Stimulated activated CD4-positive, alpha-beta T cell treated with anti-CD3 and anti-CD28 coated beads, Interleukin-1b, Interleukin-23, amount 100 ng/mL, for 1 hour (primary cell): ENCODE measurements at places on chromosomes 13 and 19.

DNA sequence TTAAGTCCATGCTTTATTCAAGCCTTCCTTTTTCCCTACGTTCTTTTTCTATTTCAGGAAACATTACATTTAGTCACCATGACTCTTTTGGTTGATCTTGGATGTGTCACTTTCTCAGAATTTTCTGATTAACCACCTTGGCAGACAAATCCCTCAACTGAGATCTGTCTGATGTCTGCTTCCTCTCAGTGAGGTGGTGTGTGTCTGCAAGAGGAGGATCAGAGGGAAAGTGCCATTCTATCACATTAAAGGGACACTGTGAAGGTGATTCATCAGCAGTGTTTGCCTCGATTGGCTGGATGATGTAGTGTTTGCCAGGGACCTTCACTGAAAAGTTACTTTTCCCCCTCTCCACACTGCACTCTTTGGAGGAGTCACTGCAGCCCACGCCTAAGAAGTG lies 3.0 kb upstream of the CCNP start:
- no peak for DNase-seq

GRCh38 chr13:21147827-21148226 lies 28.5 kb downstream of the SKA3 start:
- DNase-seq, result no peak

- no peak for DNase-seq
Measured at GRCh38 chr13:109436055-109436622, 350.2 kb downstream of the IRS2 start.

DNA sequence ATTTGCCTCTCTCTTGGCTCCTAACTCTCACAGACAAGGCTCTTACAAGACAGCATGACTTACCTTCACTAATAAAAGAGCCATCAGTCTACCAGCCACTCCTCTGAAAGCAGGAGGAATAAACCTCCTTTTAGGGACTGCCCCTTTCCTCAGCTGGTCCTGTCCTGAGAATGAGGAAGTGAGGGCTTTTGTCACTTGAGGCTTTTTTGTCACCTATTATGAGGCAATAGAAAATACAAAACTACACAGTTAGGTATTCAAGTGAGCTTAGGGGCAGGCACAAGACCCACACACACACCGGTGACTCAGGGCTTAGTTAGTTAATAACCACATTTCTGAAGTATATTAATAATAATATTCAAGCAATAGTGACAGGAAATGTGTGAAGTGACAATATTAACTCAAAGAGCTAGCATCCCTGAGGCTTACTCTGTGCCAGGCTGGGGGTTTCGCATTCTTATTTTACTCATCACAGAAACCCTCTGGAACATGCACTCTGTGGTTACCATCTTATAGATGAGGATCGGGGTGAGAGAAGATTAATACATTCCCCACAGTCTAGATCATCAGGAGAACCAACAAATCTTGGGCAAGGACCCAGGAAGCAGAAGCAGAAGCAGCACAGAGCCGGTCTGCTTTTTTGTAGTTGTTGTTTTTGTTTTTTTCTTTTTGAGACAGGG lies 379.9 kb downstream of the LIG4 start:
- no peak for DNase-seq

- DNase-seq, result no peak
Measured at GRCh38 chr19:6059988-6060599, 50.2 kb downstream of the RFX2 start.

DNA sequence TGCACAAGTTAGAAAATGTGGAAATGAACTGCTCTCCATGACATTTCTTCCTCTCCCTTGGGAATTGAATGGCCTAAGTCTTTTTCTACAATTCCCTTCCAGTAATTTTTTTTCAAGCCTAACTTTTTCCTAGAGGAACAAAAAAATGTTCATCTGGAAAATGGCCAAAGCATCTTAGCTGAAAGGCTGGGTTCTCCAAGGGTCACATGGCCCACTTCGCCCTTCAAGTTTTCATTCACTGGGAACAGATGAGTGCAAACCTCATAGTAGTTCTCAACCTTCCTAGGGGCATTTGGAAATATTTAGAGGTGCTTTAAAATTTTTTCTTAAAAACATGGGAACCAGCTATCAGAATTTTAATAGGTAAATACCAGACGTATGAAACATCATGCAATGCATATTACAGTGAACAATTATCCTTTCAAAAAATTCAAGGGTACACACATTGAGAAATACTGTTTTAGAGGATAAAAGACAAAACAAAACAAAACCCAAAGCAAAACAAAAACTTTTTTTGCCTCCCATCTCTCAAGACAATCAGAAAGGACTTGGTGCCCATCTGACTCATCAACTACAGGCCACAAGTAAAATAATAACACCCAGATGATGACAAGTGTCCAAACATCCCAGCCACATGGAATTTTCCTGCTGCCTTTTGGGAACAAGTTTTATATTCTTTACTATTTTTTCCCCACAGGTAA lies 208.8 kb downstream of the SLITRK6 start:
- DNase-seq, result no peak

DNA sequence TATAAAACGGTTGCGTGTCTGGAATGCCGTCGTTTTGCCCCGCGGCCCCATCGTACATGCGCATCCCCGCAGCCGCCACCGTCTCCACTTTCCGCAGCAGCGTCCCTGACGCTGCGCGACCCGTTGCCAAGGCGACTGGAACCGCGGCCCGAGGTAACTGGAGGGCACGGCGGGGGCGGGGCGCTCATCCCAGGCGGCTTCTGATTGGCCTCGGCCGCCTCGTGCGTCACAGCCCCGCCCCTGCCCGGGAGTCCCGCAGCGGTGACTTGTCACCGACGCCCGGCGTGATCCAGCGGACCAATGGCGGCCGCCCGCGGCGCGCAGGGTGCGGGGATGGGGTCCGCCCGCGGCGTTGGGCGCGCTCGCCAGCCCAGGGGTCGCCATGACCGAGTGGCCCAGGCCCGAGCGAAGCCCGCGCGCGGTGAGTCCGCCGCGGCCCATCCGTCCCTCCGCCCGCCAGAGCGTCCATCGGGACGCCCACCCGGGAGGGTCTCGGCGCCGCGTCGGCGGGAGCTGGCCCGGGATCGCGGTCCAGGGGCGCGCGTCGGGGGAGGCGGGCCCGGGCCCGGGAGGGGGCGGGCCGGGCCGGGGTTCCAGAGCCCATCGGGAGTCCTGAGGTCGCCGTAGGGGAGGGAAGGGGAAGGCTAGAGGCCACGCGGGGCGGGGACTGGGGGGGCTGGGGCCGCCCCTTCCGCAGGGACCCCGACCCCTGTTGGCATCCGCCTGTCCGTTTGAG lies at the start of gene ZSCAN1:
Gene ZSCAN1, plus strand, starts transcription at position 285 of the 736 bp plus-strand sequence. CDS start 3,812 bp downstream, outside the sequence.
- peak; percentile 1 for DNase-seq
